ENCODE measurements at places on chromosomes 1 and 21.

GRCh38 chr1:199322278-199322677 is 683.4 kb downstream of the PTPRC start:
- no peak for DNase-seq

DNA sequence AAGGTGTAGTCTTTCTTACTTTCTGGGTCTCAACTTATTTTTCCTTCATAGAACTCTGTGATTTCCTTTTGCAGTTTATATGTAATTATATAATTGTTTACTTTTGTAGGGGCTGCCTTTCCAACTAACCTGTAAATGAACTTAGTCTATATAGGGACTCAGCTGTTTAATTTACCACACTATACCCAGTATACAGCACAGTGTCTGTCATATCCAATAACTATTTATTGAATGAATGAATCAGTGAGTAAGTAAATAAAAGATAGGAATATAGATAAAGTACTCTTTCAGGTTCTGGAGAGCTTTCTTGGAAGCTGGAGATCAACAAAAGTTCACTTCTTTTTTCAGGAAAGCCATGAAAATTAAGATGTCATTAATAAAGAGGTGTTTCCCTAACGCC is 174.8 kb downstream of the NTNG1 start:
- no peak for DNase-seq

GRCh38 chr1:229058729-229059128 is 212.2 kb upstream of the RAB4A start:
- no peak for DNase-seq

DNA sequence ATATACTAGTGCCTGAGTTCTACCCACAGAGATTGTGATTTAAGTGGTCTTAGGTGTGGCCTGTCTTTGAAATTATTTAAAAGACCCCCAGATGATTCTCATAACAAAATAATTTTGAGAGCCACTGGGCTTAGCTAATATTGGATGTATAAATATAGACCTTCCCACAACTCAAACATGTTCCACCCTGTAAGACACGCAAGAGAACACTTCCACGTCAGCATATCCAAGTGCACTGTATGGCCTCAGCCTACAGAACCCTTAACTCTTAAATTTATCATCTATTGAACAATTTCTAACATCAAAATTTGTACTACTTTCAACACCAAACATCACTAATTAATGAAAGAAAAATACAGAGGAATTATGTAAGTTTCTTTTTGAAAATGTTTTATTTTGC is 2.5 kb downstream of the FAM177B start:
- DNase-seq = no peak

- no peak for DNase-seq
These were observed 139.5 kb upstream of the SMYD2 start for GRCh38 chr1:214141486-214141885.

- no peak for DNase-seq
These were observed 38.5 kb downstream of the CLIC4 start for GRCh38 chr1:24783713-24784112.

- no peak for DNase-seq
These were observed 13.7 kb downstream of the SELL start for GRCh38 chr1:169697755-169698154.

- DNase-seq = no peak
These were observed 40.1 kb downstream of the AHDC1 start for GRCh38 chr1:27563591-27564471.

- DNase-seq = peak; percentile 81
These were observed 99.4 kb downstream of the KCNJ15 start for GRCh38 chr21:38355992-38356781.

DNA sequence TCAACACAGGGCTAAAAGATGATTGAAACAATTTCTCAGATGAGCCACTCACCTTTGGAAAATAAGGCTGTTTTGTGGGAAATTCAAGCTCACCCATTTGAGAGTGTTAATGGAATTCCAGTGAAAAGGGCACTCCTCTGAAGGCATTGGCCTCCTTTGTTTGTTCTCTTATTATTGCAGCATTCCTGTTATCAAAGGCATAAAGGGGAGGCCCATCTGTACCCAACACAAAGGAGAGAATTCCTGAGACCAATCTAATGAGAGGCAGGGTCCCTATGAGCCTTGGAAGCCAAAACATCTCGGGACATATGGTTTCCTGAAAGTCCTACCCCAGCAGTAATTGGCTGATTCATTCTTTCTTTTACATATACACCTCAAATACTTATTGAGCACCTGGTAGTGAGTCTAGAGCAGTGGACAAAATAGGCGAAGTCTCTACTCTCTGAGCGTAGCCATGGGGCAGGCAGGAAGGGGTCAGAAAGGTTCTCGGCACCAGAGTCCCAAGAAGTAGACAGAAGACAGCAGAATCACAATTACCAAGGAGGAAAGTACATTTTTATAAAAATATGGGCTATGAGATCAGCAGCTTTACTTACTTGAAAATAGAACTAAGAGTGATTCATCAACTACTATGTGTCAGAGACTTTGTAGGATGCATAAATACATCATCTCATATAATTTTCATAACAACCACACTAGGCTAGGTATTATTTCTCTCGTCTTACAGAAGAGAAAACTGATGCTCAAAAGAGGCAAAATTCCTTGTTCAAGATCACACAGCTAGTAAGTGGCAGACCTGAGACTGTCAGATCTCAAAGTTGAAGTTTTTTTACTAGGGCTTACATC is 218.7 kb downstream of the DAB1 start:
- DNase-seq = no peak

DNA sequence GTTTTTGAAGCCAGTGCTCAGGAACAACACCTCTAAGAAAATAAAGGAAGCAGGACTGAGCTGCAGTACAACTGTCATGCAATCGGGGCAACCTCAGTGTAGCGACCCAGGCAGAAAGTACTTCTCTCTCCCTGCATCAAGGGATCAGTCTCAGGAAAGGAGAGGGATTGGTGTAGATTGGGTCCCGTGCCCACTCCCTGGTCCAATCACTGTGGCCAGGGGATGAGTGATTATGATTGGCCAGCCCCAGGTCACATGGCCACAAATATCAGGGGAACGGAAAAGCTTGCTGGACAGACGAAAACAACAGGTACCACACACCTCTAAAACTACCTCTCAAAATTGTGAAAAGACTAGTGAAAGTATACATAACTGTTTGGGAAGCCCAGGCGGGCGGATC is 136.2 kb upstream of the F3 start:
- no peak for DNase-seq

- no peak for DNase-seq
These were observed 177.3 kb downstream of the KIF26B start for GRCh38 chr1:245332085-245332484.

- no peak for DNase-seq
These were observed 448.5 kb downstream of the PRDM2 start for GRCh38 chr1:14148526-14148925.

DNA sequence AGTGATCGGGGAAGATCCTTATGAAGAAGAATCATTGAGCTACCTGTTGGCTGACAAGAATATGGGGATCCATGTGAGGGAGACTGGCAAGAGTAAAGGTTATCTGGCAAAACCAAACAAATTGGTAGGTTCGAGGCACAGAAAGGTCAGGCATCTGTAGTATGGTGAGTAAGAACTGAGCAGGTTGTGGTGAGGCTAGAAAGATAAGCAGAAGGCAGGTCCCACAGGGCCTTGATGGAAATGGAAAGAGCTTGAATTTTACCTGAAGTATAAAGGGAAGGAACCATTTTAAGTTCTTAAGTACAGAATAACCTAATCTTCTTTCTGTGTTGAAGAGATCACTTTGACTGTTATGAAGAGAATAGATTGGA is 11.1 kb downstream of the PTPRC start:
- no peak for DNase-seq

DNA sequence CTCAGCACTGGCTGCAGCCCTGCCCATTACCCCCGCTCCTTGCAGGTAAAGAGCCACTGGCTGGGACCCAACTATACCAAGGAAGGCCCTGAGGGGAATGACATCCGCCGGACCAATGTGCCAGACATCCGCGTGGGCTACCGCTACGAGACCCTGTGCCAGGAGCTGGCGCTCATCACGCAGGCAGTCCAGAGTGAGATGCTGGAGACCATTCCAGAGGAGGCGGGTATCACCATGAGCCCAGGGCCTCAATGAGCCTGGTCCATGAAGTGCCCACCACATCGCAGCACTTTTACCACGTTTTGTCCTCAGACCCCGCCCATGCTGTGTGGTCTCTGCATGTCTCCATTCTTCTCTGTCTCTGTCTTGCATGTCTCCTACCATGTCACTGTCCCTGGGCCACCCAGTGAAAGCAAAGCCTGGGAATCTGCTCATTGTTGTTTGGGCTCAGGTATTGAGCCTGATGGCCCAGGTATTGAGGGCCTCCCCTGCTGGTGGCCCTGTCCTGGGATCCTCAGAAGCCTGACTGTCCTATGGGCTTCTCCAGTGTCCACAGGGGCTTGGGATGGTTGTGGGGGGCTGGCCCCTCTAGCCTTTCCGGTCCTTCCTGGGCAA is 11.4 kb downstream of the AMPD2 start:
- DNase-seq = no peak

DNA sequence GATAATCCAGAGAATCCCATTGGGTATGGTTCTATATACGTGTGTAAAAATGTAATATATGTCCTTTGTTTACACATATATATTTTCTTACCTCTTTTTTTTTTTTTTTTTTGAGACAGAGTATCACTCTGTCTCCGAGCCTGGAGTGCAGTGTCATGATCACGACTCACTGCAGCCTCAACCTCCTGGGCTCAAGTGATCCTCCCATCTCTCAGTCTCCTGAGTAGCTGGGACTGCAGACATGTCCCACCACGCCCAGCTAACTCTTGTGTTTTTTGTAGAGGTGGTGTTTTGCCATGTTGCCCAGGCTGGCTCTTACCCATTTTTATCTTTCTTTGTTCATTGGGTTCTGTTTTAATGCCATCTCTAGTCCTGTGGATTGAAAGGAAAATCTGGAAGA is 59.5 kb downstream of the ZBTB17 start:
- no peak for DNase-seq

DNA sequence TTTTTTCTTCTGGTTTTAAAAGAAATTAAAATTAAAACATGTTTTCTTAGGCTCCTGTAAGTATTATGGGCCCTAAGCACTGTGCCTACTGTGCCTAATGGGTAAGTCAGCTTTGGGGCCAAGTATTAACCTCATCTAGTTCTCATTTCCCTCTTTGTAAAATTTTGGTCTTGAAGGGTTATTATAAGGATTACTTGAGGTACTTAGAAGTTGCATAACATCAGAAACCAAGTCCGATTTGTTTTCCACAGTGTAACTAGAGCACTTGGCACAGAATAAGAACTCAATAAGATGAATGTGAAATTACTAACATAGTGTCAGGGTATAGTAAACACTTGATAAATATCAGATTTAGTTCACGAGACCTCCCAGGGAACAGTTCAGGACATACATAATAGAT is 16.4 kb upstream of the OSBPL9 start:
- DNase-seq = no peak

DNA sequence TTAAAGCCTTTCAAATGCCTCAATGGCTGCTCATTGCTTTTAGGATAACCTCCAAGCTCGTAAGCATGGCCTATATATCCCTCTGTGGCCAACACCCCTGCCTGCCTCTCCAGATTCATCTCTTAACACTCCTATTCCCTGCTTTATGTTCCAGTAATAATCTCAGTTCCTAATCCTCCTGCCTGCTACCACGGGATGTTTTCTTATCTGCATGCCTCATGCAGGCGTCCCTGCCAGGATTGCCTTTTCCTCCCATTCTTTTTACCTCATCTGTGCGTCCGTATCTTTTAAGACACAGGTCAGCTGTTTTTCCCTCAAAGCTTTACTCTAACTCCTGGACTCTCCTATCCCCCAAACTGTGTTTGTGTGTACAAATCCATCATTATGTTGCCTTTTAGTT is 36.1 kb downstream of the ZBTB40 start:
- DNase-seq = no peak

- DNase-seq = no peak
These were observed 4.0 kb upstream of the PDE9A start for GRCh38 chr21:42649122-42650032.

GRCh38 chr1:112673592-112674439 is 643 bp upstream of the MOV10 start:
- DNase-seq = peak; percentile 25

- DNase-seq = no peak
These were observed 6.3 kb downstream of the APOBEC4 start for GRCh38 chr1:183646776-183647175.

- DNase-seq = no peak
These were observed 606.7 kb upstream of the CHRM3 start for GRCh38 chr1:238779716-238780115.

DNA sequence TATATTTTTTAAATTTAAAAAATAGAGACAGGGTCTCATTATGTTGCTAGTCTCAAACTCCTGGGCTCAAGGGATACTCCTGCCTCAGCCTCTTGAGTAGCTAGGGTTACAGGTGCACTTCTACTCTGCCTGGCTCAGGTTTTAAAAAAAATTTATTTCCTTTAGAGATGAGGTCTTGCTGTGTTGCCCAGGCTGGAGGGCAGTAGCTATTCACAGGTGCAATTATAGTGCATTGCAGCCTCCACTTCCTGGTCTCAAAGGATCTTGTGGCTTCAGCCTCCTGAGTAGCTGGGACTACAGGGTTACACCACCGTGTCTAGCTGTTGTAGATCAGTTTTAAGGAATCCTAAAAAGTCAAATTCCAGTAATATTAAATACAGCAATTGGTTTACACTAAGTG is 5.0 kb downstream of the RNF11 start:
- no peak for DNase-seq

- DNase-seq = peak; percentile 37
These were observed 41.7 kb downstream of the ITPKB start for GRCh38 chr1:226697151-226697928.

DNA sequence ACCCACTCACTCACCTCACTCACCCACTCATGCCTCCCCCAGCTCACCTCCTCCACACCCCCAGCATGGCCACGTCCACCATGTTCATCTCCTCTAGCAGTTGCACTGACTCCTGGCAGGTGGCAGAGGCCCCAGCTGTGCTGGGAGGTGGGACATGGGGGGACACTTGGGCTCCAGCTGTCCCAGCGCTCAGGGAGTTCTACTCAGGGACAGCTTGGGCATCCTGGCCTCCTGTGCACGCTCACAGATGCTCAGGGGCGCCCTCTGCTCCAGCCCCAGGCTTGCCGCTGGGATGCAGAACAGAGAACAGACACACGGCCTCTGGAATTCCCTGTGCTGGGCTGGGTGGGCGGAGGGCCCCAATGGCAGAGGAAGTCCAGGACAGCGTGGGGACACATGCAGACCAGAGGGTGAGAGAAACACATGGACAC is 5.2 kb downstream of the KRTAP10-8 start:
- DNase-seq = no peak

- DNase-seq = no peak
These were observed 307.6 kb upstream of the PLXNA2 start for GRCh38 chr1:208551633-208552320.

DNA sequence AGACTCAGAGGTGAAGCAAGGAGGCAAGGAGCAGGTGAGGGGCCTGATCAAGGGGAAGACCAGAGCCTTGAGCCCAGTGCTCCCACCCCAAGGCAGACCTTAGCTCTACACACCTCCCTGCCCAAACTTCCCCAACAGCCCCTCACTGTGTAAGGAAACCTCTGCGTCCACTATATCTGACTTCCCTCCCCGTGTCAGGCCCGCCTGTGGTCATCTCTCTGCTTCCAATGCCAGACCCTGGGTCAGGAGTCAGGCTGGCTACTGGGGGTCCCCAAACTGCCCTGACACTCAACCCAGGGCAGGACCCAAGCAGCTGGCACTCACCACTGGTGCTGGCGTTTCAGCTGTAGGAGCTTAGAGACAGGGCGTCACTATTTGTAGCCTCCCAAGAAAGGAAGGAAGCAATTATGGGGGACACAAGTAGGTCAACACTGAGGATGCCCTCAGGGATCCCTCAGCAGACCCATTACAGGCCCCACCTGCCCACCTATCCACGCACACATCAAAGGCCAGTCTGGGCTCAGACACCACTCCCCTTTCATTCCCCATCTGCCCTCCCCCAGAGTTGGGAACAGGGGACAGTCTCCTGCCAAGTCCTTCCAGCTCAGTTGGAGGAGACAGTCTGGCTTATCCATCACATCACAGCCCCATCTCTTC is 811 bp upstream of the S100A3 start:
- no peak for DNase-seq
